ENCODE measurements at places on chromosomes 7 and 10.

GRCh38 chr7:105699568-105700236 is 118.4 kb upstream of the EFCAB10 start:
- DNase-seq: no peak

DNA sequence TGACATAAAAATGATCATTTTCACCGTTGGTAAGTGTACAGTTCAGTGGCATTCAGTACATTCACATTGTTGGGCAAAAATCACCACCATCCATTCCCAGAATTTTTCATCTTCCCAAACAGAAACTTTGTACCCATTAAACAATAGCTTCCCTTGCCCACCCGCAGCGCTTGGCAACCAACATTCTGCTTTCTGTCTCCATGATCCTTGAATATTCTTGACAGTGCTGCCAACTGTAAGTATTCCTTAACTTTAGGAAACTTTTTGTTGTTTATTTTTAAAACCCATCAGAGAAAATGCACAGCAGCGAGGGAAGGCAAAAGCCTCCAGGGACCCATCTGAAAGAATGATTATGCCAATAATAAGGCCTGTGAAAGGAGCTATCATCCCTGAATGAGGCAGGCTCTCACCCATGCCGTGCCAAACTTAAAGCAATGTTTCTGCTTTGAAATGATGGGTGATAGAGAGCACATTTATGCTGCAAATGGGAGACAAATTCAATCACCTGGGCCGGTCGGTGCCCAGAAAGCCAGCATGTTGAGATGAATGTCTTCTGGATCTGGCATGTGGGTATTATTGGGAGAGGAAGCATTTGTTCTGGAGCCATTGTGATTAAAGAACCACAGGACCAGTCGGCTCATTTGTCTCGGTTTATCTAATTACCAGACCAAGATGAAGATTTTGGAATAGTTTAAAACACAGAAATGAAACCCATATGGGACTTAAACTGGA is 202.1 kb upstream of the NPVF start:
- DNase-seq: no peak

DNA sequence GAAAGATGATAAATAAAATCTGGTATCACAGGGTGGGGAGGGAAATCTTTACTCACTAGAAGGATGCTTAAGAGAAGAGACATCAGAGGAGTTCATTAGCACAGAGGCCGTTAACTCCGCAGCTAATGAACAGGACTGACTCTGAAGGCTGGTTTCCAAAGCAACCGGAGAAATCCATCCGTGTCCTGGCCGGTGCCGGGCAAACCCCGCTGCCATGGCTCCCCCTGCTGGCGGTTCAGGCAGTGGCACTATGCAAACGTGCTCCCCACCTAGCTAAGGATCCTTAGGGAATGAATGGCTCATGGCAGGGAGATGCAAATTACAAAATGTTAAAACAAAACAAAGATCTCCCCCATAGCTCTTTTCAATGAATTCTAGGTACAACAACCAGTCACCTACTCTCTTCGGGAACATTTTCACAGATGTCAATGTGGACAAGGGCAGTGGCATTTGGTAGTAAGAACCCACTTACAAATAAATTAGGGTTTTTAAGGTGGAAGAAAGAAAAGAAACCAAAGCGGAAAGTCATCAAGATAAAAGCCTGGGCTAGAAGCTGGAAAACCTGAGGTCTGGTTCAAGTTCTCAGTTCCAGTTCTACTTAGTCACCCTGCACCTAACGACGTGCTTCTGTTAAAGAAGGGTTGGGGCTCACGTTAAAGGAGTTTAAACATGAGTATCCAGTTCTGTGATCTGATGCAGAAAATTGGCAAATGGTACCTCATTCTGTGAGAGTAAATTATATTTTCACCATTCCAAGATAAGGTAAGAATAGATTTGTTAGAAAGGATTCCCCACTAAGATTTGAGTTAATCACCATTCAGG is 138.2 kb downstream of the SVIL start:
- no peak for DNase-seq

- DNase-seq: no peak
These were observed 1.2 kb upstream of the WNT2 start for GRCh38 chr7:117323851-117324711.

DNA sequence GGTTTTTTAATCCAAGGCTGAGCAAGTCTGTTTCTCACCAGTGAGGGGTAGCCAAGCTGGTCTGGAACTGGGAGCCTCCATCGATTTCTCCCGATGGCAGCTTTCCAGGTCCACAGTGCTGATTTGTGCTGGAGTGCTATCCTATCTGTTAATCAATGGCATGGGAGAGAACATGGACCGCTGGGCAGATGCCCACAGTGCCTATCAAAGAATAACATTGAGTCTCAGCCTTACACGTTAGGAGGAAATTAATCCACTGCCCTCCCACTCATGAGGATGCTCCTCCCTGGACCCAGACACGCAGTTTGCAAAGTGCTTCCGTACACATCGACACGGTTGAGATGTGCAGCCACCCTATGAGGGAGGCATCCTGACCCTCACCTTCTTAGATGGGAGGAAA is 36.0 kb upstream of the CUX1 start:
- no peak for DNase-seq

DNA sequence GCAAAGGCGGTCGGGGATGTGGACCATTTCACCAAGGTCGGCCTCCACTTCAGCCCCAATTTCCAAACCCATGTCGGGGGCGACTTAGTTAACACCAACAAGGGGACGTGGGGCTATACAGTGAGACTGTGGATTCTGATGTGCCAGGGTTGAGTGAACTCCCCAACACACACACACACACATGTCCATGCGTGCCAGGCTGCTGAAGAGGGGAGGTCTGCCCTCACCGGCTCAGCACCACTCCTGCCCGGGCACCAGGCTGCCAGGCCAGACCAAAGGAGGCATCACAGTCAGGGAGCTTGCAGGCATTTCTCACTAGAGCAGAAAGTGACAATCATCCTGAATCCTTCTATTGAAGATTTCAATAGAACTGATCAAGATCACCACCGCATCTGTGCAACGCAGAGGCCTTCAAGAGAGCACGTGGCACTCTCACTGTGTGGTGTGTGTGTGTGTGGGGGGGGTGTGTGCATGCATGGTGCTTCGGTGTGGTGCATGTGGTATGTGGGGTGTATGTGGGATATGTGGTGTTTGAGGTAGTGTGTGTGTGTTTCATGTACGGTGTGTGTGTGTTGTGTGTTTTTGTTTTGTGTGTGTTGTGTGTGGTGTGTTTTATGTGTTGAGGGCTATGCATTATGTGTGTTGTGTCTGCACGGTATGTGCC is 403.5 kb upstream of the RNF32 start:
- no peak for DNase-seq

- peak; percentile 84 for DNase-seq
These were observed 86.0 kb upstream of the ANKRD1 start for GRCh38 chr10:91006752-91007346.

DNA sequence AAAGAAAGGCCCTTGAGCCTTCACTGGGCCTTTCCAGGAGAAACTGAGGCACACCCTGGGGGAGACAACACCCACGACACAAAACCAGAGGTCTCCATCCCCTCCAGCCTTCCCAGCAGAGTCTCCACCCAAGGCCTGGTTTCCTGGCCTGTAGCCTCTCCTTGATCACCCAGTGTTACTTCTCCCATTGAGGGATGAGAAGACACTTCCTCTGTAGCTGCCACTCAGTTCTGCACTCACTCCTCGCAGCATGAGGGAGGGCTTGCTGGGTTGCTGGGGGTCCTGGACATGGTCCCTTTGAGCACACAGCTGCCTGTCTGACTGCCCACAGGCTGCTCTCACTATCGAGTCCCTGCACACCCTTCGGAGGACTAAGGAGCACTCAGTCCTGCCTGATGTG is 438.1 kb upstream of the FOXK1 start:
- no peak for DNase-seq

DNA sequence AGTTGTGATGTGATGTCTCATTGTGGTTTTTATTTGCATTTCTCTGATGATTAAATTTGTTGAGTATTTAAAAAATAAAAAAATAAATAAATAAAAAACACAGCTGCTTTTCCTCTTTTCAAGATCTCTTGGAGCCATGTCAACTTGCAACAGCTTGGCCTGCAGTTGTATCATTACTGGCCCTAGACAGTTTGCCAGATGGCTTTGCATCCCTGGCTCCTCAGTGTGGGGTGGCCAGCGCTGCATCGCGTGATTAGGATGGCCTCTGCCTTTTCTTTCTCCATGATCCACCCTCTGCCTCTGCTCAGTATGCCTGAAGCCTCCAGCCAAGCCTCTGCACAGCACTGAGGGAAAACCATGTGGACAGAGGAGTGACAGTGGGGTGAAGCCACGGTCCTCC is 96.8 kb downstream of the PPP1R3C start:
- no peak for DNase-seq

GRCh38 chr7:155164316-155164715 is 94.2 kb downstream of the HTR5A start:
- DNase-seq: no peak

- DNase-seq: no peak
These were observed 683.8 kb upstream of the ANKRD30A start for GRCh38 chr10:36441557-36441956.

DNA sequence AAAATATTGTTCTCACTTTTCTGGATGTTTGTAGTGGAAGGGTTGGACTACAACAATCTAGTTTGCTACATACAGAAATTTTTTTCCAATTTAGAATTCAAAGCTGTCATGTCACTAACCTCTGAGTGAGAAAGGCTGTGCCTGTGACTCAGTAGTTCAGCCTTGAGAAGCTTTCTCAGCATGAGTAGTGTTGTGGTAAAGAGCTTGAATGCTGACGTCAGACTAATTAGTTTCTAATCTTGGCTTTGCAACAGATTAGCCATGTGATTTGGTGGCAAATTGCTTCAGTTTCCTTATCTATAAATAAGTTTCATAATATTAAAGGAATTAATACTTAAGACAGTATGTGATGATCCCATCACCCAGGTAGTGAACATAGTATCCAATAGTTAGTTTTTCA is 83.8 kb downstream of the ABCA13 start:
- no peak for DNase-seq

GRCh38 chr7:28608731-28609130 is 196.4 kb downstream of the CREB5 start:
- DNase-seq: no peak

DNA sequence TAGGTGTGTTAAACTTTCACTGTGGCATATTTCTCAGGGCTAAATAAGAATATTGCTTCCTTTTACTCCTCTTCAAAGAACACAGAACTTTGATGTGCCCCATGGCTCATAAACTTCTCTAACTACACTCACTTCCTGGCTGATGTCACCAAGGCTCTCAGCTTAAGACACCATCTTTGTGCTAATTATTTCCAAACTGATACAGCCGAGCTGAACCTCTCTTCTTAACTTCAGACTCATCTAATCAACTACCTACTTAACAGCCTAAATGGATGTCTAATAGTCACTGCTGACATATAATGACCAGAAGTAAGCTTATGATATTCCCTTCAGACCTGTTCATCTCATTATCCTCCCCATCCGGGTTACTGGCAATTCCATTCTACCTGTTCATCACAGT is 3.6 kb downstream of the C10orf67 start:
- DNase-seq: no peak

DNA sequence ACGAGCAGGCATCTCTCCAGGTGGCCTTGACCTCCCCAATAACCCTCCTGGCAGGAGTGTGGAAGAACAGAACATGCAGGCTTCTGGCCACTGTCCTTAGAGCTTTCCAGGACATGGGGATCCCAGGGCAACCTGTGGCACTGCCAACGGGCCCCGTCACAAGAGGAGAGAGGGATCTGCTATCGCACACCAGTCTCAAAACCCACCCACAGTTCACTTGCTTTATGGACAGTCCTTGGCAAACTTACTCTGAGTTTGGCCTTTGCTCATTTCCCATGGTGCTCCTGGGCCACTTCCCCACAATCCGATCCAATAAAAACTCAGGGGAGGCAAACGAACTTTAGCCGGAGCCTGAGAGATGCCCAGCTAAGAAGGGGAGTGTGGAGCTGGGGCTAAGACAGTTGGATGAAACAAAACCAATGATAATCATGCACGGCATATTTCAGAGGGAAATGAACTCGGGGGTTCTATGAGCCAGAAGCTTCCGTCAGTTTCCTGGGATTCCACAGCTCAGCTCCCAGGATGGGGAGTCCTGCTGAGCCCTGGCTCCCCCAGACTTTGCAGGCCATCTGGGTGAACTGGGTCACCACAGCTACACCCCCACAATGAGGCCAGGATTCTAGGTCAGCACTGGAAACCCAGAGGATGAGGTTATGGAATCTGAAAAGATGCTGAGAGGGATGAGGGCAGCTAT is 158.4 kb downstream of the NEURL1 start:
- DNase-seq: no peak

DNA sequence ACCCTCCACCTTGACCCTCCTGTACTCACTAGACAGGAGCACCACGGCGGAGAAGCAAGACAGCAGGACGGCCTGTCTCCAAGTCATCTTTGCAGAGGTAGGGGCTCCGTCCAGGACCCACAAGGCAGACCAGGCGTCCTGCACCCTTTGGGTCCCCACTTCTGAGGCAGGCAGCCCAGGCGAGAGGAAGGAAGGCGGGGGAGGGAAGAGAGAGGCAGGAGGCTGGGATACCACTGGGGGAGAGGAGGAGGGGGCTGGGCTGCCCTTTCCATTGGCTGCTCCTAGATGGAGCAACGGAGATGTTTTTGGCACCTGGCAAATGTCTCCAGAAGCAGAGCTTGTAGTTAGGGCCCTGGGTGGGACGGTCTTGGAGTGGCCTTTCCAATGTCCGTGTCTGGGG is at the start of gene UCMA:
UCMA (minus strand) TSS at position 203 of the 400 bp plus-strand sequence; CDS start at position 87, 116 bp downstream.
- DNase-seq: no peak

- DNase-seq: no peak
These were observed 2.7 kb downstream of the VGF start for GRCh38 chr7:101162551-101163278.

- DNase-seq: no peak
These were observed 646.0 kb downstream of the KCNMA1 start for GRCh38 chr10:76991621-76992020.

DNA sequence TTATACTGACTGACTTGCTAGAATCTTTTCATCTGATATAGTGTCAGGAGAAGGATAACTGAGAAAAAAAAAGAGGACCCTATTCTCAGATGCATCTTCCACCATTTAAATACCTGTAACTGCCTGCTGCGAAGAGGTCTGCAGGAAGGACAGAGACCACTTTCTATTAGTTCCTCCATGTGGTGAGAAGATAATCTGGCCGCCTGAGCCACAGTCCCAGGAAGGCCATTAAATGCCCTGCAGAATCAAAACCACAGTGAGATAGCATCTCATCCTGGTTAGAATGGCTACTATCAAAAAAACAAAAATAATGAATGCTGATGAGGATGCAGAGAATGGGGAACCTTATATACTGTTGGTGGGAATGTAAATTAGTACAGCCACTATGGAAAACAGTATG is 19.9 kb upstream of the IFIT1B start:
- DNase-seq: no peak

- DNase-seq: peak; percentile 68
These were observed 961 bp downstream of the SCRN1 start for GRCh38 chr7:29988424-29989256.

Measured in GM12864 (cell line).